ENCODE measurements at places on chromosomes 5 and 9.

DNA sequence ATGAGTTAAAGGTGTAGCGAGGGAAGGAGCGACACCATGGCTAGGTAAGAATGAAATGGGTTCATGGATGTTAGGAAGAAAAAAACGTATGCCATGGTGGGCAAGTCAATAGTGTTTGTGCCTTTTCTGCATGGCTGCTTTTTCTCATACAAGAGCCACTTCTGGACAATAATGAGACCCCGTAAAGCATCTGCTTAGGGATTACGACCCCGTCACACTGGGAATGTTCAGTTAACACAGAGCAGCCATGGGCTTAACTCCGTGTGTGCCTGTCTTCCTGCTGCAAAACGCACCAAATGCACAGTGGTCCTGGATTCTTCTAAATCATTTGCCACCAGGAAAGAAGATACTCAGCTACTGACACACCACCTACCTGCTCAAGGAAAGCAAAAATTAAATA is 81.8 kb downstream of the NFIB start:
- no peak for DNase-seq

GRCh38 chr5:178515776-178516503 is 74.3 kb downstream of the COL23A1 start:
- DNase-seq, result no peak

GRCh38 chr5:176609724-176610434 is at the start of gene GPRIN1:
TSS of gene GPRIN1 (minus strand) at chr5:176610156. CDS start at chr5:176599834, 10,322 bp downstream.
- DNase-seq, result no peak

GRCh38 chr9:121672213-121672612 is 20.8 kb downstream of the DAB2IP start:
- DNase-seq, result no peak

- DNase-seq, result no peak
These were observed 36.0 kb downstream of the WWC1 start for GRCh38 chr5:168327451-168327850.

GRCh38 chr5:172846249-172846648 is 12.2 kb downstream of the ERGIC1 start:
- DNase-seq, result no peak
